ENCODE measurements at places on chromosomes 1 and 21. TPM values are rescaled to one million over a fixed set of nuclear protein-coding genes. Genes with fewer than 3 reads are reported as not detected.

The C1QC gene
- 79.1 TPM for polyA plus RNA-seq

The SASS6 gene
- 5.8 TPM for polyA plus RNA-seq

The FMO1 gene
- 123 TPM for polyA plus RNA-seq

The PLPPR5 gene
- polyA plus RNA-seq, result 3.1 TPM

The ANGPTL7 gene
- polyA plus RNA-seq, result 0.21 TPM

The CACNA1S gene
- polyA plus RNA-seq, result 0.15 TPM

The C1orf94 gene
- polyA plus RNA-seq, result not detected

The CCDC190 gene
- 0.07 TPM for polyA plus RNA-seq

The TTC22 gene
- 28.2 TPM for polyA plus RNA-seq

The DNAH14 gene
- polyA plus RNA-seq, result 18.2 TPM

The PDZK1 gene
- 62.3 TPM for polyA plus RNA-seq

The RHD gene
- 1.5 TPM for polyA plus RNA-seq

The SPRR2F gene
- polyA plus RNA-seq, result 1.3 TPM

The MSH4 gene
- polyA plus RNA-seq, result 0.24 TPM

The SH3D21 gene
- 24.2 TPM for polyA plus RNA-seq

The LCE4A gene
- not detected for polyA plus RNA-seq

The PGLYRP3 gene
- polyA plus RNA-seq, result not detected

The HSPB7 gene
- polyA plus RNA-seq, result 13.2 TPM

The RAB13 gene
- 110 TPM for polyA plus RNA-seq

The HSD11B1 gene
- polyA plus RNA-seq, result 0.31 TPM

The MYOG gene
- 0.66 TPM for polyA plus RNA-seq

The ADAM30 gene
- not detected for polyA plus RNA-seq

The UCK2 gene
- 22.5 TPM for polyA plus RNA-seq

The MYBPH gene
- polyA plus RNA-seq, result 0.45 TPM
